ENCODE measurements at places on chromosomes 13 and 19.

GRCh38 chr13:30107521-30108136, 199.7 kb downstream of the KATNAL1 start:
- DNase-seq = peak; percentile 68

GRCh38 chr13:78600280-78600883, 3.0 kb downstream of the POU4F1 start:
- no peak for DNase-seq

GRCh38 chr19:42479736-42480135, 37.0 kb upstream of the CXCL17 start:
- no peak for DNase-seq

GRCh38 chr13:77691871-77692270, 5.6 kb upstream of the SLAIN1 start:
- DNase-seq = no peak

- no peak for DNase-seq
Measured at GRCh38 chr19:48133094-48133493, 22.5 kb upstream of the PLA2G4C start.

GRCh38 chr19:43316591-43317319, 36.7 kb upstream of the CD177 start:
- peak; percentile 11 for DNase-seq

DNA sequence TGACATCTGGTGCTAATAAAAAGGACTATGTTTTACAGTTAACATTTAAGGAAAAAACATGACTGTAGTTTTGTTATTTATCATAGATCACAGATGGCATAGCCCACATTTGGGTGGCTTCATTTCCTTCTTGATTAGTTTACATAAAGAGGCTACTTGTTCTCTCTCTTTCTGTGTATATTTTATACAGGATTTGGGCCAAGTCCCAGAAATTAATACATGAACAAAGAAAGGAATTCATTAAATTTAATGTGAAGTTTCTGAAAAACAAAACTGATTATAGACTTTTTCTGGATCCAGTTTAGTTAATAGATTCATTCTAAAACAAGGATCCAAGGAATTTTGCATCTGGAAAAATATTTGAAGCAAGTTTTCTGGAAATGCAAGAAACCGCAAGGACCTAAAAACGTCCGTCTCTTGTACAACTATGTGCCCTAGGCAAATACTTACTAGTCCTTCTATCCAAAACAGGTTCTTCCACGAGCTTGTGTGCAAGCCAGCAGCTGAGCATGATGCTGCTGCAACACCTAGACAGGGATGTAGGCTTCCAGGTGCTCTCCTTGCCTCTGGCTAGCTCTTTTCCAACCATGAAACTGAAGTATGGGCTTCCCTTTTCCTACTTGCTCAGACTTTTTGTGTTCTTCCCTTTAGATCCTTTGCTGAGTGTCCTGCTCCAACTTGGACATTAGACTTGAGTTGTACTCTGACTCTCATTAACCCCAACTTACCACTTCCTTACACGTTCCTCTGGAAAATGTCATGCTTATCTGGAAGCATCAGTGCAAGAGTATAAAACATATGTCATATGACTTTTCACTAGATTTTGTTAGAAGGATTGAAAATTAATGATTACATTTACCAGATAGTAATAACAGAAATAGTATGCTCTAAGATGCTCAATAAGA, 161.5 kb upstream of the STARD13 start:
- no peak for DNase-seq

DNA sequence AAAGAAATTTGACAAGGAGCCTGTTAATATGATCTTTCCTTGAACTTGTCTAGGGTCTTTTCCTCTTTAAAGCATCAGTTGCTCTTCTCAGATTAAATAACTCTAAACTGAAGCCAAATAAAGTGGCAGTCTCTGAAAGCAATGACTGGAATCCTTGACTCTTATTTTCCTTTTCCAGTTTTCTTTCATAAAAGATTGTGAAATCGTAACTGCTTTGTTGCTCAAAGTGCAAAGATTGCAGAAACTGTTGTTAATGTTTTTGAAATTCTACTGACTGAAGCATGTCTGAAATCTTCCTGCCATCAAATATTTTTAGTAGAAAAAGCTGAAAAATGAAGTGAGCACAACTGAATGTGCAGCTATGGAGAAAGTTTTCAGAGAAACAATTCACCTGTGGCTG, 1.9 kb downstream of the NHLRC3 start:
- DNase-seq = no peak

- no peak for DNase-seq
Measured at GRCh38 chr19:11291991-11292390, 4.0 kb upstream of the TSPAN16 start.

DNA sequence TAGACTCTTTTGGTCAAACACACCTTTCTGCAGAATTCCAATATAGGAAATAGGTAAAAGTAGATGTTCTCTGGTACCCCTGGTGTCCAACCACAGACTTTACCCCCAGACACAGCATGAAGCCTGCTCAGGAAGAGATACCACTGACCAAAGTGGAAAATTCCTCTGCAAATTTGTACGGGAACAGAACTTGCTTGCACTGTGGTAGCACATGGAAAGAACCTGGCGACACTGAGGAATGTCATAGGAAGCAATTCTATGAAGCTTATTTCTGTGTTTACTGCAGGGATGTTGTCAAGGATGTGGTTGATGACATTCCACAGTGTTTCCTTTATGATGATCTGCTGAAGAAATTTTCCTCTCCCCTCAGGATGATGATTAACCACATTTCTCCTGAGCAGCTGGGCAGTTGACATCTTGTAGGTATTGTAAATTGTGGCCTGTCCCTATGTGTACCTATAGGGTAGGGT, 48.9 kb upstream of the TNFSF11 start:
- peak; percentile 58 for DNase-seq

DNA sequence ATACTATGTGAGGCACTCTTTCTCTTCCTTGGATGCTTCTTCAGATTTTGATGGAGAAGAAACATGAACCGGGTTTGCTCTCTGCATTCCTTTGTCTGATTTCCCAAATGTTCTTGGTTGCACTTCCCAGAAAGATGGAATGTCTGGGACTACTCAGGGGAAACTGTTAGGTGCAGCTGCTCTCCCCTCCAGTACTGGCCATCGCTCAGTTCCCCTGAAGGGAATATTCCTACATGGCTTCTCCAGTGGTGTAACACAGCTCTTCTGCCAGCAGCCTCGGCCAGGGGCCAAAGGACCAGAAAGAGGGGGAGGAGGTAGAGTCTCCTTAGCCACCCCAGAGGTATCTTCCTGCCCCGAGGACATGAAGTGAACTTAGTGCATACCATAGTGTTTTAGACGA, 33.5 kb upstream of the SPRY2 start:
- DNase-seq = peak; percentile 45

GRCh38 chr13:40189898-40190630, 476.4 kb downstream of the FOXO1 start:
- DNase-seq = no peak

GRCh38 chr19:6406401-6406800, 13.4 kb upstream of the GTF2F1 start:
- DNase-seq = no peak

DNA sequence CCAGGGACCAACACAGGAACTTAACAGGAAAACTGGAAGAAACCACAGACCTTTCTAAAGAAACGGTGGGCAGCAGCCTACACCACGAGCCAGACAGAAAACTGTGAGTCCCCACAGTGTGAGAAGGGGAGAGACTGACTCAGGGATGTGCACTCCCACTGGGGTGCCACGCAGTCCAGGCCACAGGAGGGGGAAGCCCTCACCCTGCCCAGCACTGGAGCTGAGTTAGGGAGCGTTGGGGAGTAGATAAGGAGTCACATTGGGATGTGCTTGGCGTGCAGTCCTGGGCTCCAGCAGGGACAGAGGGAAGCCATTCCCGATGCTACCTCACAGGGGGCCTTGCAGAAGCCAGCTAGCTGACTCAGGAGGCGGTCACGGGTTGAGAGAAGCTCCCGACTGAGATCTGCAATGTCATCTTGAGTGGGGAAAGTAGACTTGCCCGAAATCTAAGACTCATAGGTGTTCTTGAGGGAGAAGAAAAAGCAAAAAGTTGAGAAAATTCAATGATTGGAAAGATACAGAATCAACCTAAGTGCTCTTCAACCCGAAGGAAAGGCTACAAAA, 17.3 kb downstream of the SIGLEC8 start:
- DNase-seq = no peak

DNA sequence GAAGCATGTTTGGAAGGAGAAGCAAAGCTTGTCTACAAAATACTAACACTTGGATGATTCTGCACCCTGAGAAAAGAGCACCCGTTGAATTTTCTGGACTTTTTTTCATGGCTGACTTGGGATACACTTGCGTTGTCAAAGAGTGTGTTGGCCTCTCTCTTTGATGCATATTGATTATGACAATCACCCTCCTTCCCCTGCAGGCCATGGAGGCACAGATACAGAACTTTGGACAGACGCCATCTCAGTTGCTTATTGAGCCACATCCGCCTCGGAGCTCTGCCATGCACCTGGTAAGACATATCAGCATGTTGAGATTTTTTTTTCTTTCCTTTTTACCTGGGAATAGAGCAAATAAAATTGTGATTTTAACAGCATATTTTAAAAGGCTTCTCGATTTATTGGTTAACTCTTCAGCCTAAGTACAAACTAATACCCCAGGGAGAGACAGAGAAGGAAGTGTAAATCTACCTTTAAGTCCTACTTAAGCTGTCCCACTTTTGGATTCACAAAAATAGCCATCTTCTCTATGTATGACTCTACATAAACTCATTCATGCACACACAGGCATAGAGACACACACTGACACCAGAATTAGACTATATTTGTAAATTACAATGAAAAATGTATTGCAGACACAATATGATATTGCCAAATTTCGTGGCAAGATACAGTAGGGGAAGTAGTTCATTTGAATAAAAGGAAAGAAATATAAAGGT, 169.7 kb upstream of the MAB21L1 start:
- DNase-seq = no peak

GRCh38 chr13:64332048-64332447, 2898.1 kb downstream of the PCDH9 start:
- no peak for DNase-seq

DNA sequence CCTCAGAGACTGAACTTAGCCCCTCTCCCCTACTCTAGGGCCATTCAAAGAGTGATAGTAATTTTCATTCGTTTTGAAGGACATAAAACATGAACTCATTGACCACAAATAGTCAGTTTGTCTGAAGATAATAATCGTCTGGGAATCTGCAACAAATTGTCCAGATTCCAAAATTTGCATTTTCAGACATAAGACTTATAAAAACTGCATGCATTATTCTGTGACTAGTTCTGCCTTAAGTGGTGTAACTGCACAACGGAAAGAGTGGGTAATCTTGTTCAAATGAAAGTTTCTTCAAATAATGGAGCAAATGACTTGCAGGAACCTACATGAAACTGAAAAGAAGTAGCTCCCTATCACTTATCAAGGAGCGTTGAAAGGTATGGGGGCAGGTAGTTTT, 8.4 kb downstream of the CSNK1A1L start:
- peak; percentile 85 for DNase-seq

DNA sequence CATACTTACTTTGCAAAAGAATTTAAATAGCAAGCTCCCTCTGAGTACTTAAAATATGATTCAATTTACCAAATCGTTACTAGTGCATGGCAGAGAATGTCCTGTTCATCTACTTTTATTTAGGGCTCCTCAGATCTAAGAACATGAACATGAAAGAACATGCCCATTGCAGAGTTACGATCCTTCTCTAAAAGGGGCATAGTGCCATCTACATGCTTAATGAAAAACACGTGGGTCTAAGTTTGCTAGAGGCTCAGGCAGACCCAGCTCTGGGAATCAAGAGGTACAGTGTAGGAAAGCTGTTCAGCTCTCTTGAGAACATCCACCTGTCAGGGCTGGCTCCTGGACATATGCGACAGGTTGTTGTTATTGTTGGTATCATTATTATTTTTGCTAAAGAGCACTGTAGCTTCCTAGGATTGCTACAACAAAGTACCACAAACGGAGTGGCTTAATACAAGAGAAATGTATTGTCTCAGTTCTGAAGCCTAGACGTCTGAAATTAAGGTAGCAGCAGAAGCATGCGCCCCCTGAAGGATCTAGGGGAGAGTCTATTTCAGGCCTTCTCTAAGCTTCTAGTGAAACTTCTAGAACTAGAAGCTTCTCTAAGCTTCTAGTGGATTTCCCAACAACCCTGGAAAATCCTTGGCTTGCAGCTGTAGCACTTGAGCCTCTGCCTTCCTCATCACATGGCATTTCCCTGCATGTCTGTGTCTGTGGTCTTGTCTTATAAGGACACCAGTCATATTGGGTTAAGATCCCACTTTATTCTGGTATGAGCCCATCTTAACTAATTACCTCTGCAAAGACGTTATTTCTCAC, 133.9 kb downstream of the DCT start:
- DNase-seq = peak; percentile 32

GRCh38 chr19:20102097-20102496, 24.3 kb downstream of the ZNF90 start:
- no peak for DNase-seq

- DNase-seq = no peak
Measured at GRCh38 chr19:16418597-16418962, 53.2 kb downstream of the EPS15L1 start.

- DNase-seq = peak; percentile 21
Measured at GRCh38 chr19:53102756-53103233, 427 bp downstream of the ZNF160 start.

DNA sequence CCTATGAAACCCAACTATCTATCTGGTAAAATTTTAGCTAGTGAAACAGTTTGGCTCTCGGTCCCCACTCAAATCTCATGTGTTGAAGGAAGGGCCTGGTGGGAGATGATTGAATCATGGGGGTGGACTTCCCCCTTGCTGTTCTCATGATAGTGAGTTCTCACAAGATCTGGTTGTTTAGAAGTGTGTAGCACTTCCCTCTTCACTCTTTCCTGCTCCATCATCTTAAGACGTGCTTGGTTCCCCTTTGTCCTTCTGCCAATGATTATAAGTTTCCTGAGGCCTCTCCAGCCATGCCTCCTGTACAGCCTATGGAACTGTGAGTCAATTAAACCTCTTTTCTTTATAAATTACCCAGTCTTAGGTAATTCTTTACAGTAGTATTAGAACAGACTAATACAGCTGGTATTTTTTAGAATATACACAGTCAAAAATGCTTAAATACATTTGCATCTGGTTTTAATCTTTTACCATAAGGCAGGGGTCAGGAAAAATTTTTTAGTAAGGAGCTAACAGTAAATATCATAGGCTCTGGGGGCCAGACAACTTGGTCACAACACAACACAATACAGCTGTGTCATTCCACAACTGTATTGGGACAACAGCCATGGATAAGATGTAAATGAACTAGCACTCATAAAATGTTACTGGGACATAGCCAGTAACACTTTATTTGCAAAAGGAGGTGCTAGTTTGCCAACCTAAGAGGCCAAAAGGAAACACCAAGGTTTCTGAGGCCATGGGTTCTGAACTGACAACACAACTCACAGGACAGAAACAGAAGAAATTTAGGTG, 24.3 kb downstream of the DZIP1 start:
- DNase-seq = no peak

- no peak for DNase-seq
Measured at GRCh38 chr13:28582225-28582891, 76.6 kb upstream of the POMP start.

Data from fibroblast of upper back skin (primary cell).